ENCODE measurements at places on chromosomes 12 and 14.

DNA sequence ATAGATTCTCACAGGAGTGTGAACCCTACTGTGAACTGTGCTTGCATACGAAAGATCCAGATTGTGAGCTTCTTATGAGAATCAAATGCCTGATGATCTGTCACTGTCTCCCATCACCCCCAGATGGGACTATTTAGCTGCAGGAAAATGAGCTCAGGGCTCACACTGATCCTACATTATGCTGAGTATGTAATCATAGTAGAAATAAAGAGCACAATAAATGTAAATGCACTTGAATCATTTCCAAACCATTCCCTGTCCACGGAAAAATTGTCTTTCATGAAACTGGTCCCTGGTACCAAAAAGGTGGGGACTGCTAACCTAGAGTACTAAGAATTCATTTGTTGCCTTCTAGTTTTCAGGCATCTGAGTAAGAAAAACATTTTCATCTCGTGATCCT is 1215.8 kb upstream of the TMEM132C start:
- no peak for DNase-seq

- no peak for DNase-seq
Observed at GRCh38 chr12:1369460-1369859, 224.9 kb downstream of the FBXL14 start.

DNA sequence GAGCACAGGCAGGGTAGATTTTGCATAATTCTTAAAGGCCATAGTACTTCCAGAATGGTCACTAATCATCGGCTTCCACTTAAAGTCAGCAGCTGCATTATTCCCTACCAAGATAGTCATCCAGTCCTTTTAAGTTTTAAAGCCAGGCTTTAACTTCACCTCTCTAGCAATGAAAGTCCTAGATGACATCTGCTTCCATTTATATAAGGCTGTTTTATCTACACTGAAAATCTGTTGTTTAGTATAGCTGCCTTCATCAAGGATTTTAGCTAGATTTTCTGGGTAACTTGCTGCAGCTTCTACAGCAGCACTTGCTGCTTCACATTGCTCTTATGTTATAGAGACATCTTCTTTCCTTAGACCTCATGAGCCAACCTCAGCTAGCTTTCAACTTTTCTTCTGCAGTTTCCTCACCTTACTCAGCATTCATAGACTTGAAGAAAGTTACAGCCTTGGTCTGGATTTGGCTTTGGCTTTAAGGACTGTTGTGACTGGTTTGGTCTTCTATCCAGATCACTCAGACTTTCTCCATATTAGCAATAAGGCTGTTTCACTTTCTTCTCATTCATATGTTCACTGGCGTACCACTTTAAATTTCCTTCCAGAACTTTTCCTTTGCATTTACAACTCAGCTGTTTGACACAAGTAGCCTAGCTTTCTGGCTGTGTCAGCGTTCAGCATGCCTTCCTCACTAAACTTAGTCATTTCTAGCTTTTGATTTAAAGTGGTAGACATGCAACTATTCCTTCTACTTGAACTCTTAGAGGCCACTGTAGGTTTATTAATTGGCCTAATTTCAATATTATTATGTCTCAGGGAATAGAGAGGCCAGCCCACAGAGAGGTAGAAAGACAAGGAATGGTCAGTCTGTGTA is 209.9 kb upstream of the GARIN2 start:
- DNase-seq = no peak

GRCh38 chr14:100726550-100727085 is at the start of gene DLK1:
TSS of gene DLK1 (plus strand) at chr14:100726892. CDS start at chr14:100727069, 177 bp downstream.
- no peak for DNase-seq

GRCh38 chr14:87160989-87161388 is 832.0 kb downstream of the GALC start:
- no peak for DNase-seq

GRCh38 chr12:57213763-57214397 is 2.7 kb upstream of the NXPH4 start:
- no peak for DNase-seq

DNA sequence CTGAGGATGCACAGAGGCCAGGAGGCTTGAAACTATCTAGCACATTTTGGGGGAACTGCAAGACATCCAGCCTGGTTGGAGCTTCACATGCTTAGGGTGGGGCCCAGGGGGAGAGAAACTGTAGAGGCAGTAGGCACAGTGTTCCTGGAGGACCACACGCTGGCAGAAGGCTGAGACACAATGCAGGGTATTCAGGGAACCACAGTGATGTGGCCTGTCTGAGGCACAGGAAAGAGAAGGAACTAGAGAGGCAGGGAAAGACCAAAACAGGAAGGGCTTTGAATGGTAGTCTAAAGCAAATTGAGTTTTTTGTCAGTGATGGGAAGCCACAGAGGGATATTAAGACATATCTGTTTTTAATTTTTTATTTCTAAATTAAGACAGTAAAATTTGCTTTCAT is 100.2 kb upstream of the PRICKLE1 start:
- no peak for DNase-seq

DNA sequence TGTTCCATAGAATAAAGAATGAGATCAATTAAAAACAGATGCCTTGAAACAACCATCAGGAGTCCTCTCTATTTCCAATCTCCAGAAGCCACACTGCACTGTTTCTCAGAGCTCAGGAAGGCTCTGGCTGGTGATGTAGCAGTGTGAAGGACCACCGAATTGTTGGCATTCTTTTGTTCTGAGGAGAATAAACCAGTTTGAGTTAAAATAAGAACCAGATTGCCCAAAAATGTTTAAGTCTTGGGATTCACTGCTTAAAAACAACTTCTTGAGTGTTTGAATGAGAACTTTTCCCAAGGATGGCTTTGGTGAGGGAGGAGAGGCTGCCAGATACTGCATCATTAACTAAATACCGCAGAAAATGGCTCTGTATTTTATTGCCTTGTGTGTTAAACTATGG is 341.2 kb downstream of the C12orf75 start:
- DNase-seq = no peak

DNA sequence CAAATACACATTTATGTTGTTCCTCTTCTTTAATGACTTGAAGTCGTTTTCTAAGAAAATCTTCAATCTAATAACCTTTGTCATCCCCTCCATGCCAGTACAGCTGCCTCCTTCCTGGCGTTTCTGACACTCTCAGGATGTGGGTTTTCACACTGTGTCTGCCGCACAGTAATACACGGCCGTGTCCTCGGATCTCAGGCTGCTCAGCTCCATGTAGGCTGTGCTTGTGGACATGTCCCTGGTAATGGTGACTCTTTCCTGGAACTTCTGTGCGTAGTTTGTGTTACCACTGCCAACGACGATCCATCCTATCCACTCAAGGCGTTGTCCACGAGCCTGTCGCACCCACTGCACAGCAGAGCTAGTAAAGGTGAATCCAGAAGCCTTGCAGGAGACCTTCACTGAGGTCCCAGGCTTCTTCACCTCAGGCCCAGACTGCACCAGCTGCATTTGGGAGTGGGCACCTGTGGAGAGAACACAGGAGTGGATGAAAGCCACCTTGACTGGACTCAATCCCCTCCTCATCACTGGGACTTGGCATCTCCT is 1095.9 kb downstream of the TMEM121 start:
- DNase-seq = no peak

DNA sequence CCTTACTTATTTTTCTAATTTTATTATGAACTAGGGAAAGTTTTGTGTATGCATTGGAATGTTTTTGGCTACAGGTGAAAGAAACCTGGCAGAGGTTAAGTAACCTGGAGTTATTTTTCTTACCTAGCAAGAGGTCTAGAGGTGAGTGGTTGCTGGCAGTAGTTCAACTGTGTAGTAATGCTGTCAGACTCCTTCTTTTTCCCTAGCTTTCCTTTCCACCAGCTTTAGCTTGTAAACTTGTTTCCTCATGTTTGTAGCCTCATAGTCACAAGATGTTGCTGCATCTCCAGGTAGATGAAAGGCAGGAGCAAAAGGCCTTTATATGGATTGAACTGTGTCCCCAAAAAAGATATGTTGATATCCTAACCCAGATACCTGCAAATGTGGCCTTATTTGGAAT is 105.1 kb upstream of the AMIGO2 start:
- DNase-seq = no peak

GRCh38 chr14:65336191-65336591 is 76.3 kb upstream of the FUT8 start:
- DNase-seq = no peak

DNA sequence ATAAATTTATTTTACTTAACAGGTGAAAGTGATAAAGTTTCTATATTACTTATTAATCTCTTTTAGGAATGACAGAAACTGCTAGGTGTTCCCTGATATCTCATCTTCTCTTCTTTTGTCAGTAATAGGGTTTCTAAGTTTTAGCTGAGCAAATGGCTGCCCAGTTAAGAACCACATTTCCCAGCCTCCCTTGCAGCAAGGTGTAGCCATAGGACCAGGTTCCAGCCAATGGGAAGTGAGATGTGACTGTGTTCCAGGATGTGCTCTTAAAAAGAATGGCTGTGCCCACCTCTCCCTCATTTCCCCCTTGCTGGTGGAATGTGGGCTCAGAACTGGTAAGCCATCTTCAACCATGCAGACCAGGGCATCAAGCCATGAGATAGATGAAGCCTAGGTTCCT is 165.6 kb downstream of the HELB start:
- DNase-seq = no peak

- no peak for DNase-seq
Observed at GRCh38 chr12:31316891-31317290, 9.1 kb downstream of the SINHCAF start.

DNA sequence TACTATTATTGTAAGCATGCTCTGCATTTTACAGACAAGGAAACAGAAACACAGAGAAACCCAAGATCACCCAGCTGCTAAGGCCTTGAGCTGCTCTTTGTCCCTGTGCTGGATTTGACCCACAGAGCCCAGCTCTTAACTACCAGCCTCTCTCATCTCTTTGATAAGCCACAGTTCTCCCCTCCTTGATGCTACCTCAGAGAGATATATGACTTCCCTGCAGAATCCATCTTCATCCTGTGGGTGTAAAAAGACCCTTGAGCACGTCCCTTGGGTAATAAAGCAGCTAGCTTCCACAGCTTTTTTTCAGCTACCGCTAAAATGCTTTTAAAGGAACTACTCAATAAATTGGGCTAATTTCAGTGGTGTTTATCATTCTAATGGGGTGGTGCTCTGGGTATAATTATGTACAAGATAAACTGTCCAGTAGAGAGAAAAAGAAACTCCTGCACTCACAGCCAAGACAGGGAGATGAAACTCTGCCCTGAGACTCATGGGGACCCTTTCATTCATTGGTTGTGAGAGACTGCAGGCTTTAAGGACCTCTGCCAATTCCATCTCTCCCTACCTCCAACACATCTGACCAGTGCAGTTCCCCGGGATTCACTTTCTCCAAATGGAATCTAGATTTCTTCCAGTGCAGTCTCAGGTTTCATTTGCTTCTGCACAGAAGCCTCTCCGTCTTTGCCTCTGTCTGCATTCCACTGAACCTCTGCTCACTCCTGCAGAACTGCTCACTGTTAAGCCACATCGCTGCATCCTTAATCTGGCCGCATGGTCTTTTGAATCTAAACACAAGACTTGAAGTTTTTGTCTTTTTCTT is 24.7 kb upstream of the NTF3 start:
- DNase-seq = no peak

DNA sequence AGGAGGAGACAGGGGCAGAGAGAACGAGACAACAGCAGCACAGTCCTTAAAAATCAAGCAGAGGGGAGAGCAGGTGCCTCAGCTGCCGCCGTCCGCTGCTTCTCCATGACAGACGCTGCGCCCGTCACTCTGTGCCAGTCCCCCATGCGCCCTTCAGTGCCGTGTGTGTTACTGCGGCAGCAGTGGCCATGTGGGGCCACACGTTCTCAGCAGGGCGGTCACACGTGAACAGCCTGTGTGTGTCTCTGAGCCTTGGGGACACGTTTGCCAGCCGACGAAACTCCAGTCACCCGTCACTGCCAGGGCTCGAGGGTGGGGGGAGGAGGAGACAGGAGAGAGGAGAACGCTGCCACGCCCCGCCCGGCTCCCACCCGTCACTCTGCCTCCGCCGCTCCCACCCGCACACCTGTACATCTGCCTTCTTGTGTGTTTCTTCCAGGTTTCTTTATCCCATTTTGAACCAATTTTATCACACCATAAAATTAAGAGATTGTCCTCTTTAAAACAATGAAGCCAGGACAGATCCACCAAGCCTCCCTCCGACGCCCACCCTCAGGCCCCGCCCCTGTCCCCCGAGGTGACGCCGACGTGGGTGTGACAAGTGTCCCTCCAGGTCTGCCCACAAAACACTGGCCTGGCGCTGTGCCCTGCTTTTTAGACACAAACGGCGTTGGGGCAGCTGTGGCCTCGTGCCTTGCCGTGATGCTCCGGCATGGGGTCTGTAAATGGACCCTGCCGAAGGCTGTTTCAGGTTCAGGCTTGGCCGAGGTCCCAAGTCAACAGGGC is 58.2 kb downstream of the GALNT9 start:
- DNase-seq = no peak

DNA sequence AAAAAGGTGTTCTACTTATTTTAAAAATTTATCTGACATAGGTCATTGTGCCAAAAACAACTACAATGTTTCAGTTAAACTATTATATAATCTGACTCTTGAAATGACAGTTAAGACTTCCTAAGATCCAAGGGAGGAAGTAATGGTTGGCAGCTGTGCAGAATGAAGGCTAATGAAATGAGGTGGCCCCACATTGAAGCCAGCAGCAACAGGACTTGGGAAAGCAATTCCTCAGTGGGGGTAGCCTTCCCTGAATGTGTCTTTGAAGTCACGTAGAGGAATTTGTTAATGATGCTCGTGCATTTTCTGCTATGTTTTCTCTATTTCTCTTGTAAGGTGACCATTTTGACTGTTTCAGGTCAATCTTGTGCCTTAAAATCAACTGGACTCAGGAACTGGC is 162.4 kb upstream of the DAAM1 start:
- DNase-seq = no peak

GRCh38 chr14:49950275-49951228 is 57.7 kb downstream of the ARF6 start:
- no peak for DNase-seq

DNA sequence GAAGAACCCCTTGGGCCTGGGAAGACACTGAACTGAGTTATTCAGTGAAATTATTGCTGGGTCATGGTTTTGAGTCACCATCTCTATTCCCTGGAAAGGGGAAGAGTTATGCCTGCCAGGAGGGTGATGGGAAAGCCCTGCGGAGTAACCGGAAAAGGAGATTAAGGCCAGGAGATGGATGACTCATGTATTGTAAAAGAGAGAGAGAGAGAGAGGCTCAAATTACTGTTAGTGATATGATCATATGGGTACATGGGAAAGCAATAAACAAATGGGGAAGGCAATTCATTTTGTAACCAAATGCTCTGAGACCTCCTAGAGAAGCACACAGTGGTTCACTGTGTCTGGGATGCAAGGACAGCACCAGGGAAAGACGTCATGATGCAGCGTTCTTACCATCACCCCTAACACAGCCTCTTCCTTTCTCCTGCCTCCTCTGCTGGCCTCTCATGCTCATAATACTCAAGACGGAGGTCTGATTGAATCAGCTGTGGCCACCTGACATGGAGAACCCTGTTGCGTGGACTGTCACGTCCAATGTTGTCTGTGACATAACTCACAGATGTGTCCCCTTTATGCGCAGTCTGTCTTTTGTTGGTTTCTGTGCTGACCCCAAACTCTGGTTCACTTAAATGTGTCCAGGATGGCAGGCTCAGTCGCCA is 243.7 kb downstream of the TMEM132D start:
- no peak for DNase-seq
